ENCODE measurements at places on chromosomes 6 and 20. TPM values are rescaled to one million over a fixed set of nuclear protein-coding genes. Genes with fewer than 3 reads are reported as not detected.

GRCh38 chr6:107786709-107787588 is 37.2 kb downstream of the SCML4 start:
- no peaks in the 10 kb centered on the region for H3K4me1 ChIP-seq
- no peaks in the 10 kb centered on the region for H3K27me3 ChIP-seq
- H3K4me3 ChIP-seq: no peak overlapping the region
- no peak overlapping the region for H3K27ac ChIP-seq
- no peaks in the 10 kb centered on the region for H3K36me3 ChIP-seq

GRCh38 chr20:25270829-25271251 is 23.0 kb downstream of the PYGB start:
- H3K27ac ChIP-seq: no peak overlapping the region
- no peak for DNase-seq
- H3K4me3 ChIP-seq: no peak overlapping the region
- H3K36me3 ChIP-seq: peaks cover 12% of the 10 kb centered on the region

DNA sequence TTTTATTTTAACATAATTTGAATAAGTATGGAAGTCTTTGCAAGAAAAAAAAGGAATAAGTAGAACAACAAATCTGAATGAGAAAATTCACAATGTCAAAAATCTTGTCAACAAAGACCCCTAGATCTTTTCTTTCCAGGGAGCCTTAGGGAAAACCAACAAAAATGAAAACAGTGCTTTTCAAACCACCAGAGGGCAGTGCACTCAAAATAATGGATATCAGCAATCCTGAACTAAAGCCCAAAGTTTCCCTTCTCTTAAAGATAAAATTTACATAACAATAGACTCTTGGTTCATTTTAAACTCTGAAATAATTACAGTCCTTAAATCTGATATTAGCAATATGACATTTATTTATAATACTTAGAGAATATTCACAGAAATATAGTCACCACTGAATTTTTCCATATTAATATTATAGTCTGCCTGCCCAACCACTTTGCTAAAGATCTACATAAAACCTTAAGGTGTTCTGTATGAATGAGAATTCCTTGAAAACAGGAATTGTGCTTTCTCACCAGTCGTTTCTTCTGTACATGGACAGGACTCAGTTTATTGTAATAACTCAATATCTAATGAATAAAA is 105.3 kb upstream of the BMP5 start:
- H3K27ac ChIP-seq: no peak overlapping the region
- no peaks in the 10 kb centered on the region for H3K27me3 ChIP-seq
- peak; percentile 20 for DNase-seq
- no peaks in the 10 kb centered on the region for H3K4me1 ChIP-seq
- no peak overlapping the region for H3K4me3 ChIP-seq

Gene C20orf202
- not detected for total RNA-seq

DNA sequence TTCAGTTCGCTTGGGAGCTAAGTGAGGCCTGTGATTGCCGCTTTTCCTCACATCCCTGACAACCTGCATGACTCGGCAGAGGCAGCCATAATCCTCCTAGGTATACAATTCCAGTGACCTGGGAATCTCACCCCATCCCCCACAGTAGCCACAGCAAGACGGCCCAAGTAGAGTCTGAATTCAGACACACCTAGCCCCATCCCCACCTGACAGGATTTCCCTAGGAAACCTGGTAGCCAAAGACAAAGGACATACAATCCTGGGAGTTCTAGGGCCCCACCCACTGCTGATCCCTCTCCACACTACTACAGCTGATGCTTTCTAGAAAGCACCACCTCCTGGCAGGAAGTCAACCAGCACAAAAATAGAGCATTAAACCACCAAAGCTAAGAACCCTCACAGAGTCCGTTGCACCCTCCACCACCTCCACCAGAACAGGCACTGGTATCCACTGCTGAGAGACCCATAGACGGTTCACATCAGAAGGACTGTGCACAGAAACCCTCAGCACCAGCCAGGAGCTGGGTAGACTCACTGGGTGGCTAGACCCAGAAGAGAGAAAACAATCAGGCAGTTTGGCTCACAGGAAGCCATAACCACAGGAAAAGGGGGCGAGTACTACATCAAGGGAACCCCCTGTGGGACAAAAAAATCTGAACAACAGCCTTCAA is 17.9 kb upstream of the RUNX2 start:
- H3K27ac ChIP-seq: no peak overlapping the region
- H3K36me3 ChIP-seq: no peaks in the 10 kb centered on the region
- no peak overlapping the region for H3K4me3 ChIP-seq
- DNase-seq: no peak
- H3K27me3 ChIP-seq: no peaks in the 10 kb centered on the region

Gene MYH7B
- 88.2 TPM for total RNA-seq

Gene SLCO4A1
- 2.7 TPM for total RNA-seq

DNA sequence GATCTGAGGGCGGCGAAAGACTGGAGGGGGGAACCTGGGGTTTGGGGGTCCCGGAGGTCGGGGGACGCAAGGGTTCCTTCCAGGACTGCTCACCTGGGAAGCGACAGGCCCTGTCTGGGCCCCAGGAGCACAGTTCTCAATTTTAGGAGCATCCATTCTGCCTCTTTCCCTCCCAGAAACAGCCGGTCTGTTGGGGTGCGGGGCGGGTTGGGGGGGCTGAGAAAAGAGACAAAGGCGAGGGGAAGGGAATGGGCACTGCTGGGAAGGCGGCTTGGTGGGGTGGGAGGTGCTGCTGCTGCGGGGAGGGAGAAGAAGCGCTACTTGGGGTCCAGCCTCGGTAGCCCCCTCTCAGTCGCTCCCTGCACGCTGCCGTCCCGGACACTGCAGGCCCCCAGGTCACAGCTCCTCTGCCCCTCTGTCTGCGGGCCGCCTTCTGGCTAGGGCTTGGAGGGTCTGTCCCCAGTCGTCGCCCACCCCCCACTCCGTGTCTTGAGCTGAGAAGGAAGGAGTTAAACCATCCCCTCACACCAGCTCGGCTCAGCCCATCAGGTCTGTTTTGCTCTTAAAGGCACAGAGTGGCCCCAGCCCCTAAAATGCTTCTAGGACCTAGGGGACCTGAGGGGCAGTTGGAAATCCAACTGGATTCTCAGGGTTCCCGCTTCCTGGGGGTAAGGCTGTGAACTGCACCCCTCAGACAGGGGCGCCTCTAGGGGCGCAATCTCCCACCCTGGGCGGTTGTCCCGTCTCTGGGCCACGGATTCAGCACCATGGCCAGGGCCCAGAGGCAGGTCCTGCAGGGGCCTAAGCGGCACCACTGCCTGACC is 690 bp downstream of the GDAP1L1 start:
- no peaks in the 10 kb centered on the region for H3K36me3 ChIP-seq
- H3K4me3 ChIP-seq: peak overlapping the region; percentile 41
- peaks cover 21% of the 10 kb centered on the region for H3K27me3 ChIP-seq
- no peak overlapping the region for H3K27ac ChIP-seq

GRCh38 chr6:149230712-149231460 is 86.6 kb upstream of the TAB2 start:
- no peak overlapping the region for H3K27ac ChIP-seq
- no peak for DNase-seq
- H3K4me1 ChIP-seq: no peaks in the 10 kb centered on the region
- H3K27me3 ChIP-seq: no peaks in the 10 kb centered on the region

DNA sequence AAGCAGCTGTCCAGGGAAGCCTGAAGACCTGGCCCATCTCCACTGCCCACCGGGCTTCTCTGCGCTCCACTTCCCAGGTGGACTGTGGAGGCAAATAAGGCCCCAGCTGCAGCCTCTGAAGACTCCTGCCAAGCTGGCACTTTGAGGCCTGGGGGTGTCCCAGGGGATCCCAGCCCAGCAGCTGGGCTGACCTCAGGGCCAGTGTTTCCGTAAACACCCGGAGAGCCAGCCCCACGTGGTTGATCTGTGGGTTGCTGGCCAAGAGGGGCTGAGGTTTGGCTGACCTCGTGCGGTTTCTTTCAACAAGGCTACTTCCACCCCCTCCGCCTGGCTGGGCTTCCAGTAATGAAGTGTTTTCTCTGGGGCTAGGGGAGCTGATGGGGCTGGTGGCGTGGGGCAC is 12.4 kb upstream of the CCN5 start:
- H3K27ac ChIP-seq: peak overlapping the region; percentile 77
- peak; percentile 88 for DNase-seq
- no peaks in the 10 kb centered on the region for H3K36me3 ChIP-seq
- H3K4me1 ChIP-seq: peaks cover 23% of the 10 kb centered on the region
- H3K4me3 ChIP-seq: no peak overlapping the region

DNA sequence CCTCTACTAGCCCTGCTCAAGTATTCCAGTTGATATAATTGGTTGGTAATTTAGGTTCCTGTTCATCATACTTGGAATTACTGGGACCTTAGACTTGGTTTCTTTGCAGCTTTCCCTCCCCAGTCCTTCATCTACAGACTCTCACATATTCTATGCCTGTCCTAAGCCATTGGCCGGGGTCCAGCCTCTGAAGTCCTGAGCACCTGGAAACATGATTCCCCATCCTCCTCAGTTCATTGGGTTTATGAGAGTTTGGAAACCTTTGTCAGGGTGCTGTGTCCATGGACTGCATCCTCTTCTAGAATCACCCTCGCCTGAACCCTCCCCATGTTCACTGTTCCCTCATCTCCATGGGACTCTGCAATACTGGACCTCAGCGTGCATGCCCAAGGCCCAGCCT is 8.8 kb downstream of the GSTA2 start:
- peaks cover 5% of the 10 kb centered on the region for H3K4me1 ChIP-seq
- H3K36me3 ChIP-seq: no peaks in the 10 kb centered on the region
- no peak overlapping the region for H3K4me3 ChIP-seq
- H3K27me3 ChIP-seq: no peaks in the 10 kb centered on the region
- no peak for DNase-seq

Gene IL20RA
- 1.3 TPM for total RNA-seq

DNA sequence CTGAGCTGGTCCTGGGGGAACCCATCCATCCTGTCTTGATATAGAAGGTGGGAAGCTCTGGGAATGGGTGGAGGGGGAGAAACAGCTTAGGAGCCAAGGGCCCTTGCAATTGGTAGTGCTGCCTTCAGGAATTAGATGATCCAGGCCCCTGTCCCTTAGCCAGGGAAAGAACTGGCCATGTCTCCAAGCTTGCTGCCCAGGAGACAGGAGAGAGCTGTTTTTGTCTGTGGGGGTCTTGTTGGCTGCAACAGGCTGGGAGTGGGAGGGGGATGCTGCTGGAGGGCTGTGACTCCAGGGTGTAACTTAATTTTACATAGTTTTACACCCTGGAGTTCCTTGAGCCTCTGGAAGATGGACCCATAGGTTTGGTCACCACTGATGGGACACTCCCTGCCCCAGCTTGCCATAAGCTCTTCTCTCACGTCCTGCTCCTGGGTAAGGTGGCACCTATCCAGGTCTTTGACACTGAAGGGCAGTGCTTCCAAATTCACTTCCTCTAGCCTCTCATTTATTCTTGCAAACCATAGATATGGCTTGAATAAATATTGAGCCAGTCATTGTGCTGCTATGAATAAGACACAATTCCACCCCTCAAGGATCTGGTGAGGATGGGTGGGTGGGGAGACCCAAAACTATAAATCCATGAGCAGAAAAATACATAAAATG is 16.8 kb downstream of the VEGFA start:
- H3K27me3 ChIP-seq: no peaks in the 10 kb centered on the region
- H3K4me1 ChIP-seq: peaks cover 3% of the 10 kb centered on the region
- H3K36me3 ChIP-seq: peaks cover 38% of the 10 kb centered on the region
- DNase-seq: no peak

- no peak for DNase-seq
- no peaks in the 10 kb centered on the region for H3K4me1 ChIP-seq
- H3K36me3 ChIP-seq: no peaks in the 10 kb centered on the region
- no peak overlapping the region for H3K27ac ChIP-seq
- no peak overlapping the region for H3K4me3 ChIP-seq
These were observed 17.5 kb upstream of the SAMD3 start for GRCh38 chr6:130240232-130240631.

Gene EEF1A2
- total RNA-seq: 1,331 TPM

Gene TOX2
- 3.0 TPM for total RNA-seq

- DNase-seq: peak; percentile 18
- no peak overlapping the region for H3K27ac ChIP-seq
These were observed 8.4 kb upstream of the ACSS1 start for GRCh38 chr20:25066386-25066785.

- DNase-seq: no peak
- H3K27ac ChIP-seq: no peak overlapping the region
- no peak overlapping the region for H3K4me3 ChIP-seq
- no peaks in the 10 kb centered on the region for H3K36me3 ChIP-seq
These were observed 232.0 kb upstream of the NOX3 start for GRCh38 chr6:155687645-155688044.
